ENCODE measurements at places on chromosomes 7 and 10. TPM values are rescaled to one million over a fixed set of nuclear protein-coding genes. Genes with fewer than 3 reads are reported as not detected.

GRCh38 chr10:69413221-69413865, 3.4 kb downstream of the TACR2 start:
- DNase-seq = no peak

Gene HOXA7
- not detected for total RNA-seq

Gene BLNK
- total RNA-seq = 34.5 TPM

DNA sequence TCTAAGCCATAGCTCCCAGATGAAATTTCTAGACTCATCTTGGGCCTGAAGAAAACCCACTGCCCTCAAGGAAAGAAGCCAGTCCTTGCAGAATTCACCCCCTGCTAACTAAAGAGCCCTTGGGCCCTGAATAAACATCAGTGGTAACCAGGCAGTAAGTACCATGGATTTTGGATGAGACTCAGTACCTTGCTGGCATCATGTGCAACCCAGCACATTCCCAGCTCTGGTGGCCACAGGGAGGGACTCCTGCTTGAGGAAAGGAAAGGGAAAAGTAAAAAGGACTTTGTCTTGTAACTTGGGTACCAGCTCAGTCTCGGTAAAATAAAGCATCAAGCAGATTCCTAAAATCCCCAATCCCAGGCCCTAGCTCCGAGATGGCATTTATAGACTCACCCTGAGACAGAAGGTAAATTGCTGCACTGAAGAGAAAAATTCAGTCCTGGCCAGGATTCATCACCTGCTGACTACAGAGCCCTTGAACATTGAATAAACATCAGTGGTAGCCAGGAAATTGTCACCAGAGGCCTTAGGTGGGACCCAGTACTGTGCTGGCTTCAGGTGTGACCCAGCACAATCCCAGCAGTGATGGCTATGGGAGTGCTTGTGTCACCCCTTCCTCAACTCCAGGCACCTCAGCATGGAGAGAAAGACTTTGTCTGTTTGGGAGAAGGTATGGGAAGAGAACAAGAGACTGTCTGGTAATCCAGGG, 31.2 kb upstream of the SFTPD start:
- DNase-seq = no peak

- DNase-seq = no peak
Observed at GRCh38 chr7:18290865-18291264, 204.7 kb upstream of the HDAC9 start.

DNA sequence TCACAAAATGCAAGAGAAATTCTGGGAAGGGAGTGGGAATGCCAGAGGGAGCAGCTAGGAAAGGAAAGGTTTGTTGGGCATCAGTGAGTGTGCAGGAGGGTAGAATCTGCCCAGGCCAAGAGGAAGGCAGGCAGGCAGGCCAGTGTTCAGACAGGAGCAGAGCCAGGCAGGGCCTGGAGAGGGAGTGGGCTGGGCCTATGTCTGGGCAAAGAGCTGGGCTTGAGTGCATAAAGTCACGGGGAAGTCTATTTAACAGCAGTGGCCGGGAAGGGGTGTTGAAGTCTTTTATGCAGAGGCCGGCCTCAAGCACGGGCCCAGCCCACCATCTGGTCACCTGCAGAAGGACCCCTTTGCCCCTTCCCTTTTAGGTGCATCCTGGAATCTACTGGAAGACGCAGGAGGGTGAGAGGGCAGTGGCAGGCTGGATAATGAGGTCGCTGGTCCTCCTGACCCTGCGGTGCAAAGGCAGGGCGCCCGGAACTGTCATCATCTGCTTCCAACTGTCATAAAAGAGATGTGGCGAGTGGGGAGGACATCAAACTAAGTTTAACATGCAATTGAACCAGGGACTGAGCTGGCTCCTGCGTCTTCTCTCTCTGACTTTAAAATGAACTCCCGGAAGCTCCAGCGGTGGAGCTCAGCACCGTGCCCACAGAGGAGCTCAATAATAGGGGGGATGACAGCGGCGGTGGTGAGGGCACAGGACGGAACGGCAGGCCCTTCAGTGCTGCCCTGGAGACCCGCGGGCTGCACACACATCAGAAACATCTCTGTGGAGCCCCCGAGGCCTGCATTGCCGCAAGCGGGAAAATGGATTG, 29.5 kb downstream of the CARD11 start:
- no peak for DNase-seq

Gene ZSCAN25
- 7.4 TPM for total RNA-seq

GRCh38 chr7:96303686-96304443, 18.0 kb downstream of the SLC25A13 start:
- DNase-seq = peak; percentile 74

- DNase-seq = no peak
Observed at GRCh38 chr10:10598297-10598696, 419.4 kb upstream of the CELF2 start.

All from right lobe of liver (tissue), 6 donors.